ENCODE measurements at places on chromosomes 16 and 17.

GRCh38 chr17:78808163-78808562, 26.1 kb upstream of the CYTH1 start:
- no peak for DNase-seq

DNA sequence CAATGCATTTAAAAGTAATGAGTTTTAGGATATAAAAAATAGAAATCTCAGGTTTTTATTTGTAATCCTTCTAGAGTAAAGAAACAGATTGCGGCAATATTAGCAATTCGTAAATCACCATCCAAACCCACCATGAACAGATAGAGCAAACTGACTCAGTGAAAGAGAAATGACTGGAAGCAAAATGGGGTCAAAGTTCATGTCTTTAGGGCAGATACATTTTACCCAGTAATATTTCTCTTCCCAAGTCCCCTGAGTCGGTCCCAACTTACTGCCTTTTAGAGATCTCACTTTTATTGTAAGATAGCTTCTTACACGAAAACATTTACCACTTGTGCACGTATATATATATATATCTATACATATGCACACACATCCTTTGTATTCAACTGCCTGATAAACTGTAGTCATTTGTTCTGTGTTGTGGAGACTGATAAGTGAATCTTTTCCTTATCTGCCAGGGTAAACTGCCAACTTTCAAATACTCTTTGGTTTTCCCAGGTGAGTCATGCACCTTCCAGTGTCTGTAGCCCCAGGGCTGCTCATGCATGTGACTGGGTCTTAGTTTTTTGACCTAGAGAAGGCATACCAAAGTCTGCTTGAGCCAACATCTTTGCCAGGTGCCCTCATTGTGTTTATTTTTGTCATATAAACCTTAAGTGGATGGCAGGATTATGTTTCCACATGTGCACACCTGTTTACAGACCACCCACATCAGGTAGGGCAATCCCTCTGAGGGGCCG, 7.8 kb upstream of the IRF8 start:
- DNase-seq: no peak

GRCh38 chr16:74070237-74070636, 226.4 kb upstream of the PSMD7 start:
- no peak for DNase-seq

- no peak for DNase-seq
These were observed 19.8 kb downstream of the TAF1C start for GRCh38 chr16:84166796-84167695.

DNA sequence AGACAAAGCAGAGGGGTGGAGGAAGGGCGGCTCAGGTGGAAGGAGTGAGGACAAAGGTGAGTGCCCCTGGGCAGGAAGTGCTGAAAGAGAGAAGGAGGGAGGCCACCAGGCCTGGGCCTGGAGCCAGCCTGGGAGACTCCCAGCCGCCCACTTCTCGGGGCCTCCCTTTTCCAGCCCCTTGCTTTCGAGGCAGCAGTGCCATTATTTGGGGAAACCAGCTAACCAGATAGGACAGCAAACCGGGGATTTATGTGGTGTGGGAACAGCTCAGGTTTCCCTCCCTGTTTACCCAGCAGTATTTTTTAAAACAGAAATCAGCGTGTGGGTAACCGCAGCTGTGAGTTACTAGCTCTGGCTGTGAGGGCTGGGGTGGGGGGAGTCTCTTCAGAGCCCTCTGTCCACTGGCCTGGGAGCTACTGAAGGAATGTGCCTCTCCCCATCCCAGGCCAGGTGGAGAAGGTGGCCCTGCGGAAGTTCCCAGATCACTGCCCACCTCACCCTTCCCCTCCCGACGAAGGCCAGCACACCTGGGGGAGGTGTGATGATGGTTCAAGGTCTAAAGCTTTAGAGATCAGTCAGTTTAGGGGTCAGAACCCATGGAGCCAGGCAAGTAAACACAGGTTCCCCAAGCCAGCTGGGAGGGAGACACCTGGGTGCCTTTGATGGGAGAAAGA, 8.4 kb upstream of the MEOX1 start:
- DNase-seq: no peak

All from forelimb muscle (tissue), 1 donor.